ENCODE measurements at places on chromosomes 5 and 9.

GRCh38 chr5:180202939-180203573 is 6.0 kb downstream of the RASGEF1C start:
- DNase-seq, result no peak

- no peak for DNase-seq
These were observed 6.9 kb downstream of the GMCL2 start for GRCh38 chr5:178180141-178180863.

DNA sequence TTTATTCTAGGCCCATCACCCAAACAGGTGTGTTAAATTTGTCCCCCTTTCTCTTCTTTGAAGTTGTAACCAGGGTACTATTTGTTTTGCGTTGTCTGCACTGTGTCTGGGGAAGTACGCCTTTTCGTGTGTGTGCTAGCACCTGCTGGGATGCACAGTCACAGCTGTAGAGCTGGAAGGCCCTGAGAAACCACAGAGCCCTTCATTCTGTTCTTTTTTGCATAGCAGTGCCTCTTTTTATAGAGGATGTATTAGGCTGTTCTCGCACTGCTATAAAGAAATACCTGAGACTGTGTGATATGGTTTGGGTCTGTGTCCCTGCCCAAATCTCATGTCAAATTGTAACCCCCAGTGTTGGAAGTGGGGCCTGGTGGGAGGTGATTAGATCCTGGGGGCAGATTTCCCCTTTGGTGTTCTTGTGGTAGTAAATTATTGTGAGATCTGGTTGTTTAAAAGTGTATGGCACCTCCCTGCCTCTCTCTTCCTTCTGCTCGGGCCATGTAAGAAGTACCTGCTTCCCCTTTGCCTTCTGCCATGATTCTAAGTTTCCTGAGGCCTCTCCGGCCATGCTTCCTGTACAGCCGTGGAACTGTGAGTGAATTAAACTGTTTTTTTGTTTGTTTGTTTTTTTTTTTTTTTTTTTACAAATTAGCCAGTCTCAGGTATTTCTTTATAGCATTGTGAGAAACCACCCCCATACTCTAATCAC is 14.0 kb downstream of the SEC61B start:
- no peak for DNase-seq

- DNase-seq, result peak; percentile 45
These were observed 92.1 kb downstream of the LMNB1 start for GRCh38 chr5:126869005-126869451.

GRCh38 chr5:133249593-133249992 is 197.8 kb downstream of the HSPA4 start:
- no peak for DNase-seq

- DNase-seq, result peak; percentile 70
These were observed 276.5 kb downstream of the ARHGEF28 start for GRCh38 chr5:73902327-73903051.

DNA sequence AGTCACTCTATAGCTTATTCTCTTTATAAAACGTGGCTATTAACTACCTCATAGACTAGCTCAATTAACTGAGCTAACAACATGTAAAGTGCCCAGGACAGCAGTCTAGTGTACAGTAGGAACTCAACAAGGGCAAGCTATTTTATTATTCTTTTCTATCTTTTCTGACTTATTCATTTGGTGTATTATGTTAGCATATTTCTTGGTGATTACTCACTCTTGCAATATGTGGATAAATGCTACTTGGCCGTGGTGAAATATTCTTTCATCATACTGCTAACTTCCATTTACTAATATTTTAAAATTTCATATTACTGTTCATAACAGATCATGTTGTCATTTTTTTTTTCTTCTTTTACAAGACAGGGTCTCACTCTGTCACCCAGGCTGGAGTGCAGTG is 4.9 kb downstream of the SLC25A51 start:
- DNase-seq, result peak; percentile 38

- DNase-seq, result no peak
These were observed 217.1 kb downstream of the EBF1 start for GRCh38 chr5:158882660-158883059.

DNA sequence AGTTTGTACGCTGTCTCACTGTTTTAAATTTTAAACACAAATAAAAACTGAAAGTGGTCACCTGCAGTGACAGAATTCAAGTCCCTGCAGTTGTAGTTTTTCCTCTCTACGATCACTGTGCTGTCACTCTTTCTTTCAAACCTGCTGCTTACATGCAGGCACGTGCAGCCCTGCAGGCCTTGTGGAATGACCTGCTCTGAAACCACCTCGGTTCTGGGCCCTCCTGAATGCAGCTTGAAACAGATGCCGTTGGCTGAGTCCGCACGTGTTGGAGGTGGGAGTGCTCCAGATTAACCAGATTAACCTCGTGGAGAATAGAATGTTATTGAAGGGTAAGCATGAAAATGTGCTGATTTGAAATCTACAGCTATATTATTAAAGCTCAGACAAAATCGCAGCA is 126.0 kb upstream of the ERCC6L2 start:
- DNase-seq, result no peak

GRCh38 chr5:135569755-135570452 is 8.9 kb downstream of the CXCL14 start:
- DNase-seq, result peak; percentile 27

- DNase-seq, result no peak
These were observed 5.8 kb downstream of the SPATA31E1 start for GRCh38 chr9:87888501-87888900.

- peak; percentile 67 for DNase-seq
These were observed 72.0 kb downstream of the SEMA6A start for GRCh38 chr5:116502616-116503015.

- no peak for DNase-seq
These were observed 33.7 kb downstream of the CENPP start for GRCh38 chr9:92359394-92359995.

DNA sequence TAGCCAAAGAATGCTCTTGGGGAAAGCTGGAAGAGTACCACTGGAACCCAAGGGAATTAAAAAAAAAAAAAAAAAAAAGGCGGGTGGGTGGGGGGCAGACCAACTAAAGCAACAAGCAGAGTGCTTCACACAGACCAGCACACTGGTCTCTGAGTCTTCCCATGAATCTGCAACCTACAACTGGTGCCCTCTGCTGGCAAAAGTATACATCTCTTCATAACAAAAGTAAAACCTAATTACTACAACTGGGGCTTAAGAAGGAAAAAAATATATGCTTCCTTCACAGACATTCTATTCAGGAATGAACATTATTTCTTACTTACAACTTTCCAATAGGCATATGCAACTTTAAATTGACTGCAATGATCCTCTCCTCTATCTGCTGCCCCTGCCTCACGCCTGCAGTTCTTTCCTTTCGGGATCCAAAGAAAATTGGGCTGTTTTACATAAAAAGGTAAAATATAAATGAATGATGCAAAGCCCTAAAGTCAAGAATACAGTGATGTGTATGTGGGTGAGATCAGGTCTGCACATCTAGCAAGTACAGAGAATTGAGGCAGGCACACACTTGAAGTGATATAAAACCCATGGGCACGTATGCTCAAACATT is 7.2 kb upstream of the KLHL3 start:
- DNase-seq, result peak; percentile 72

DNA sequence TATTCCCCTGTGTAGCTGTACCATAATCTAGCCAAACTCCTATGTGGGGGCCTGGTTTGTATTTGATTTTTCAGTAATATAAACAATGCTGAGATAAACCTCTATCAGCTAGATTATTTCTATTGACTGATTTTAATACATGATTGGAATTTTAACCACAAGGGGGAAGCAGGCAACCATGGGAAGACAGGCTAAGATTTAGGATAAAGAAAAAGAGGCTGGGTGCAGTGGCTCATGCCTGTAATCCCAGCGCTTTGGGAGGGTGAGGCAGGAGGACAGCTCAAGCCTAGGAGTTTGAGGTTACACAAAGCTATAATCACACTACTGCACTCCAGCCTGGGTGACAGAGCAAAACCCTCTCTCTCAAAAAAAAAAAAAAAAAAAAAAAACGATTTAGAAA is 18.1 kb upstream of the GPX3 start:
- peak; percentile 31 for DNase-seq

DNA sequence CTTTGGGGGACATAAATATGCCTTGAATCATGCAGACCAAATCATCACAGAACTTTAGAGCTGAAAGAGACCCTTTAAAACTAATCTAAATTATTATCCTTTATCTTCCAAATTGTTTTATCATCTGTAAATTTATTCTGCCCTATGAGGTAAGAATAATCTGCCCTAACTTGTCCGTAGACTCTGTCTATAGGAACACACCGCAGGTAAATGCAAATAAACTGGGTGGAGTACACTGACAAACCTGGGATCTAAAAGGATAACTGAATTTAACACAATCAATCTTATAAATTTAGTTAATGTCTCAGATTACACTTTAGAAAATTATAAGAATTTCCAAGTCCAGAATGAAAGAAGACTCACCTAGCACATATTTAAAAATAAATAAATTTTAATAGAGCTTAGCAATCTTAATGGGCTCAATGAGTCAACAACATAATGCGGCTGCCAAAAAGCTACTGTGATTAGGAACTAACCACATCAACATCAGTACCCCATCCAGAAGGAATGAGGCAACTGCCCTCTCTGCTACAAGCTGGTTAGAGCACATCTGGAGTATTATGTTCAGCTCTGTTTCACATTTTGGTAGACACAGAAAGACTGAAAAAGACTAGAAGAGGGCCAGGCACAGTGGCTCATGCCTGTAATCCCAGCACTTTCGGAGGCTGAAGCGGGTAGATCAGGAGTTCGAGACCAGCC is 5.6 kb downstream of the MEGF9 start:
- DNase-seq, result peak; percentile 63

DNA sequence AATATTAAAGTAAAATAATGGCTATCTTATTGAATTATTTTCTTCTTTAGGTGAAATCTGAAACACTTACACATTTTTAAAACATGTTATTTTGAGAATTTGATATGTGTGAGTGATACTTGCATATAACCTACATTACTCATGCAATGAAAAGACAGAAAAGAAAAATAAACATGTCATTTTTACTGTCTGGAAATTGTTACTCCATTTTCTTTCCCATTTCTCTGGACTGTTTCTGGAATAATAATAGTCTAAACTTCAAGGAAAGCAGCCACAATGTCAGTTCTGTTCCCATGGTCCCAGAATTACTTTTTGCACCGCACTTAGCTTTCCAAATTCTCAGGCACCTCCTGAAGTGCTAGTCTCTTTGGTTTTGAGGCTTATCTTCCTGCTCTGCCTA is 145.5 kb downstream of the PRR16 start:
- DNase-seq, result peak; percentile 50
